ENCODE measurements at places on chromosomes 2 and 18. TPM values are rescaled to one million over a fixed set of nuclear protein-coding genes. Genes with fewer than 3 reads are reported as not detected.
A peak's percentile ranks its signal among the peaks of the same experiment; 100 is the strongest.

DNA sequence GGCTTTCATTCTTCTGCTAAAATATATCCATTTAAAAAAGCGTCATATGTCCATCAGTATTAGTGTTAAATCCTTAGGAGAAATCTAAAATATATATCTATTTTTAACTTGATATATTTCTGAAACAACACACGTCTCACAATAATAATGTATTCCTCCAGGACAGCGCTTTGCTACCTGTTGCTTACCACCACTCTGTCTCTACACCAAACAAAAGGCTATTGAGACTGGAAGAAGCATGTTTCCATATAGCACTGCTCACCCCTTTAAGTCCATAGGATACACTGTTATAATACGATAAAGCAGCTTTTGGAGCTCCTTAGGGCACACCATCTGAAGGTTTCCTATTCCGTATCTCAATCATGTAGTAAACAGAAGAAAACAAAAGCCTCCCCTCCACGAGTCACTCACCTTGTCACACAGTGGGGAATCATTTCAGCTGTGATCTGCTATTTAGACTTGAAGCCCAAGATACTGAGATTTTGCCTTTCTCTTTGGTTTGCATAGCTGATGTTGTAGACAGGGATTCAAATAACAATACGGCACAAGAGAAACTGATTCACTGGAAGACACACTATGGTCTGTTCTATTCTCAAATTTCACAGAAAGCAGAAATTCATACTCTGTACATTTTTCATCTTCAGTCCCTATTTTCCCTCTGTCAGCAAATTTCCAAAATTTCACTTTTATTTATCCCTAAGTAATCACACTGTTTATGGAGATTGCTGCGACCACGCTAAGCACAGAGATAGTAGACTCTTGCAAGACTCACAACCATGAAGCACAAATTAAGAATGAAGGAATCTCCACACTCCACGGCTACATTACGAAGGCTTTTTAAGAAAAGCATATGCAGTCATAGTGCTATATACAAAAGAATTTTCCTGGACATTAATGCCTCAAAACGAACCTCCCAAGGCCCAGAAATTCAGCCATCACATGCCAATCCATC is 187.1 kb downstream of the TCF4 start:
- H3K36me3 ChIP-seq, result no peaks in the 10 kb centered on the region
- no peak overlapping the region for H3K27ac ChIP-seq

- no peak overlapping the region for H3K4me3 ChIP-seq
- peaks cover 7% of the 10 kb centered on the region for H3K27me3 ChIP-seq
- H3K36me3 ChIP-seq, result no peaks in the 10 kb centered on the region
- no peak for DNase-seq
- H3K27ac ChIP-seq, result no peak overlapping the region
Observed at GRCh38 chr2:101124643-101125366, 26.4 kb downstream of the TBC1D8 start.

- DNase-seq, result no peak
- H3K27me3 ChIP-seq, result no peaks in the 10 kb centered on the region
- H3K4me3 ChIP-seq, result no peak overlapping the region
- H3K4me1 ChIP-seq, result peaks cover 22% of the 10 kb centered on the region
- no peaks in the 10 kb centered on the region for H3K36me3 ChIP-seq
Observed at GRCh38 chr2:229927817-229928321, 5.6 kb downstream of the FBXO36 start.

GRCh38 chr2:29480426-29480825 is 365.2 kb downstream of the CLIP4 start:
- no peak overlapping the region for H3K27ac ChIP-seq
- no peaks in the 10 kb centered on the region for H3K4me1 ChIP-seq
- no peak overlapping the region for H3K4me3 ChIP-seq
- peaks cover 14% of the 10 kb centered on the region for H3K27me3 ChIP-seq

DNA sequence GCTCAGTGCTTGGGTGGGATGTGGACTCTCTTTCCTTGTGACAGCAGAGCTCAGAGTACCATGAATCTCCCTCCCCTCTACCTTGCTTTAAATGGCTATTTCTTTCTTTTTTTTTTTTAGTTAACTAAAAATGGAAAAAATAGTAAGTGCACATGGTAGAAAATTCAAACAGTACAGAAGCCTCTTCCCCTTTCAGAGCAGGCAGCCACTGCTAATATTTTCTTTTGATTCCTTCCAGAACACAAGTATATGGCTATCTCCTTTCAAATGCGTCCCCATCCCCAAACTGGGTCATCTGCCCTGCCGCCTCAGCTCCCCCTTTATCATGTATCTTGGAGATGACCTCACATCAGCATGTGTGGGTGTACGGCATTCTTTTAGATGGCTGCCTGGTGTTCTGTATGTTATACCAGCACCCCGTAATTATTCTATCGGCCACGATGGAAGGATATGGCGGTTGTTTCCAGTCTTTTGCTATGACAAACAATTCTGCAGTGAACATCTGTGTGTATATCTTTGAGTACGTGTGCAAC is 70.5 kb upstream of the DLX2 start:
- H3K4me1 ChIP-seq, result peaks cover 10% of the 10 kb centered on the region
- H3K27me3 ChIP-seq, result peaks cover 34% of the 10 kb centered on the region
- no peak for DNase-seq

DNA sequence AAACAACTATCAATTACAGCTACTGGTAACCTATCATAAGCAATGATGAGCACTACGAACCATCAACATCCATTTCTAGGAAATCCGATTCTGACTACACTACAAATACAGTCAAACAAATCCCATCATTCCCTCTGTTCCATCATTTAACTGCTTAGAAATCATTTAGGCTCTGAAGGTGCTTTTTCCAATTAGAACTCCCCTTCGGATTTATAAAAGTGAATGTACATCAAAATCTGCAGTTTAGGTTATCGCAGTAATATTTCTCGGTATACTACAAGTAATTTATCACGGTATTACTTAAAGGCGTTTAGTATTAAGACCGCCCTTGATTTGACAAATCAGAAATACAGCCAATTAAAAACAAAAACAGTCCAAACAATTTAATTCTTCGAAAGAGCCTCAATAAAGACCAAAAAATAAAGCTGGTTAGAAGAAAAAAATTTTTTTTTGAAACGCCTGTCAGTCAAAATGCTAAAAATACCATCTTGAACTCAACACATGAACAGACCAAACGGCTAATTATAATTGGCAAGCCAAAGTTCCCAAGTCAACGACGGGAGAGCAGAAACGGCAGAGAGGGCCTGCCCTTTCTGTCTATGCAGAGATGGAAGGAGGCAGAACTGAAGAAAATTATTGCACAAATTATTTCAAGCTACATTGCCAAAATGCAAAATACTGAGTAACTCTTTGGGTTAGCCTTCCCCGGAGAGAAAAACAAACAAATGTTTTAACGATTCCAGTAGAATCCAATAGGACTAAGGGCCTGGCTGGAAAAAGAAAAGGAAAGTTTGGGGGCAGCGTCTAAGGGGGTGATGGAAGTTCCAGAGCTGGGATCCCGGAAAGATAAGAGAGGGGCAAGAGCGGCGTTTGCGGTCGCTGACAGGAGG is 1.2 kb downstream of the VPS54 start:
- peak overlapping the region; percentile 96 for H3K27ac ChIP-seq
- H3K27me3 ChIP-seq, result no peaks in the 10 kb centered on the region
- H3K36me3 ChIP-seq, result peaks cover 15% of the 10 kb centered on the region
- H3K4me1 ChIP-seq, result peaks cover 42% of the 10 kb centered on the region
- DNase-seq, result no peak
- H3K4me3 ChIP-seq, result peak overlapping the region; percentile 98

DNA sequence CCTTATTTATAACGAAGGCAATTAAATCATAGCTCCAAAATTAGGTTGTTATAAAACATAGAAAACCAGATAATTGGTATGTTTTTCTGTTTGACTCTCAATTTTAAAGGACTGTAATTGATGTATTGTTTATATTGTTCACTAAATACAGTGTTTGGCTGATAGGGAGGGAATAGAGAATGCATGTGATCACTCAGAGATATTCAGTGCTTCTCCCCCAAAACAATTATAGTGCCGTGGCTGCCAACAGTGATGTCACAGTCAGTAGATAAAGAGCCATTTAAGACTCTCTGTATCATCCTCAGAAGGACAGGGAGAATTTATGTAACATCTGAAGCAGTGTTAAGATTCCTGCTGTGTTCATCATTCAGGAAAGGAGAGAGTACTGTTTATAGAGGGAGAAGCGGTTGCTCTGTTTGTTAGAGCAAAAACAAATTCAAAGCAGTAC is 69.6 kb downstream of the PHLPP1 start:
- no peak for DNase-seq
- H3K27me3 ChIP-seq, result peaks cover 2% of the 10 kb centered on the region
- peaks cover 27% of the 10 kb centered on the region for H3K4me1 ChIP-seq

- H3K27ac ChIP-seq, result no peak overlapping the region
- no peaks in the 10 kb centered on the region for H3K4me1 ChIP-seq
- no peak overlapping the region for H3K4me3 ChIP-seq
- no peaks in the 10 kb centered on the region for H3K36me3 ChIP-seq
- no peak for DNase-seq
- H3K27me3 ChIP-seq, result no peaks in the 10 kb centered on the region
Observed at GRCh38 chr2:28665041-28665704, 86.5 kb upstream of the PPP1CB start.

DNA sequence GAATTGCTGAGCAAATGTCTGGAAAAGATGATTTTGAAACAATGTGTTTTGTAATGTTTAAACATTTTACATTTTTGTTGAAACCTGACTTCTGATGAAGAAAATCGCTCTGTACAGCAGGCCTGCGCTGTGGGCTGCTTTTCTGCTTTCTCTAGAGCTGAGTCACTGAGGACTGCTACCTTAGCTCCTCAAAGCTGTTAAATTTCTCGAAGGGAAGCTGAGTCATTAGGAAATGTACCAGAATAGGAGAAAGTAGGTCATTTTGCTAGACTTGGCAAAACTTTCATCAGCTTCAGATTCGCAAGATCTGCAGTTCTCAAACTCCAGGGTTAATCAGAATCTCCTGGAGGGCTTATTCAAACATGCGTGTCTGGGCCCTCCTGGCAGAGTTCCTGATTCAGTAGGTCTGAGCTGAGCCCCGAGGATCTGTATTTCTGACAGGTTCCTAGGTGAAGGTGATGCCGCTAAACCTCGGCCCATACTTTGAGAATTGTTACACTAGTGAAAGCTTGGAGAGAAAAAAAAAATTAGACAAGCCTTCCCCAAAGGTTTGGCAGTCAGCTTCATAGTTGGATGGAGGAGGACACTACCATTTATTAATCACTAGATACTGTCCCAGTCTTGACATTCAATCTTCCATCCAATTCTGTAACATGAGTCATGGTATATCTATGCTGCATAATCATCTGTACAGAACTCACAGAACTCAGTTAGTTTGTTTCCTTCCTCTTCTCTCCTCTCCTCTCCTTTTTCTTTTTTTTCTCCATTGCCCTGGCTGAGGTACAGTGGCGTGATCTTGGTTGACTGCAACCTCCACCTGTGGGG is 297.6 kb downstream of the PARD3B start:
- H3K4me1 ChIP-seq, result peaks cover 22% of the 10 kb centered on the region
- no peak overlapping the region for H3K4me3 ChIP-seq
- no peaks in the 10 kb centered on the region for H3K36me3 ChIP-seq
- peaks cover 34% of the 10 kb centered on the region for H3K27me3 ChIP-seq

- H3K27me3 ChIP-seq, result peaks cover 36% of the 10 kb centered on the region
- H3K36me3 ChIP-seq, result no peaks in the 10 kb centered on the region
- H3K4me3 ChIP-seq, result no peak overlapping the region
- no peak overlapping the region for H3K27ac ChIP-seq
- DNase-seq, result no peak
Observed at GRCh38 chr2:111019381-111019780, 101.3 kb upstream of the BCL2L11 start.

DNA sequence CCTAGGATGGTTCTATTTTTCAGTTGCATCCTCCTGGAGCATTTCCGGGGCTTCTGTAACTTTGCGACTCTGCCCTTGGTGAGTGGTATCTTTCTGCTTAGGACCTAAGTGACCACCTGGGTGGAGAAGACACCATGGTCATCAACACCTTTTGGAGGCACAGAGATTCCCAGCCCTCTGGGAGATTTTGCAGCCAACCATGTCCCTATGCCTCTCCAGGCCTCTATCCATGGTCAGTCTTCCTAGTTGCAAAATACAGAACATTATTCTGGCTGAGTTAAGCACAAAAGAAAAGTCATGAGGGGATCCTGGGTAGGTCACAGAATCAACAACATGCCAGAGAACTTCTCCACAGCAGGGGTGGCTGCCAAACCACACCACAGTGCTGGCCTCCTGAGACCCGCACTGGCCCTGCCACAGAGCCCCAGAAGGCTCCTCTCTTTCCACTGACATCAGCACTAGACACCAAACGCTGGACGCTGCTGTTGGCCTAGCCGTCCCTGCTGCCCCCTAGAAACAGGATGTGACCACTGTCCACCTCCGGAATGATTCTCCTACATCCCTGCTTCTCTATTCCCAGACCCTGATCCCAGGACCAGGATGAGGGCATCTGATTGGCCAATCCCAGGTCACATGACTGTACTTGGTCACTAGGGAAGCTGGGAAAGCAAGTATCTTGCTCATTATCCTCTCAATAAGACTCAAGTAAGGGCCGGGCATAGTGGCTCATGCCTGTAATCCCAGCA is 47.7 kb downstream of the SMAD7 start:
- H3K27ac ChIP-seq, result no peak overlapping the region
- no peak for DNase-seq
- H3K4me1 ChIP-seq, result peaks cover 8% of the 10 kb centered on the region
- H3K27me3 ChIP-seq, result peaks cover 7% of the 10 kb centered on the region
- no peak overlapping the region for H3K4me3 ChIP-seq

DNA sequence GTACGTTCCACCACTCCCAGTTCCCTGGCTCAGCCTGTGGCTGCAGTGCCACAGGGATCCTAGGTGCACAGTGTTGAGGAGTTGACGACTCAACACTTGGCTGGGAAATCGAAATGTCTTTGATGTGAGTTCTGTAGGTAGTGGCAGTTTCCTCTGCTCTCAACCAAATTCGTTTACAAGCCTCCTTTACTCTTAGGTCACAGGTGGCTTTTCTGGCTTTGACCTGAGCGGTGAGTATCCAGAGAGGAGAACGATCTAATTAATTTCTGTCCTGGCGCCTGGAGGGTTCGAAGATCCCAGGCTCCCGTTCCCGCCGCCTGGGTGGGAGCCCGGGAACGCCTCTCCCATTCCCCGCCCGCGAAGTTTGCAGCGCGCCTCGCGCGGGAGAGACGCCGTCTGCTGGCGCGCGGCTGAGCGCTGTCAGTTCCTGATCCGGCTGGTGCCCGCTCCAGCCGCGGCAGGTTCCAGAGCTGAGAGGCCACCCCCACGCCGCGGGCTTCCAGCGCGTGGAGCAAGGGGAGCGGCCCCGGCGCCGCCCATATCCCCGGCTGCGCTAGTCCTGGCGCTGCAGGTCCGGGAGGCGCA is at the start of gene LAMA3:
TSS of gene LAMA3 (plus strand) at position 423 of the 585 bp plus-strand sequence. CDS start 231 bp downstream, outside the sequence.
- no peak within 1 kb of the TSS for H3K27ac ChIP-seq
- H3K4me3 ChIP-seq, result peak within 1 kb of the TSS; percentile 37
- H3K27me3 ChIP-seq, result peaks cover 57% of the 10 kb centered on the region
- peaks cover 9% of the 10 kb centered on the region for H3K4me1 ChIP-seq

The EVX2 gene
- not detected for total RNA-seq

The ABHD1 gene
- 0.13 TPM for total RNA-seq

The OTOF gene
- total RNA-seq, result 22.2 TPM

The FHOD3 gene
- total RNA-seq, result not detected

The TMX3 gene
- total RNA-seq, result 55.9 TPM

The CFC1 gene
- total RNA-seq, result not detected

The MMADHC gene
- total RNA-seq, result 112 TPM

The TFPI gene
- not detected for total RNA-seq

The FTCDNL1 gene
- 0.86 TPM for total RNA-seq

The ZSWIM2 gene
- not detected for total RNA-seq

The CTAGE1 gene
- not detected for total RNA-seq

The MYO7B gene
- 0.13 TPM for total RNA-seq

The CD207 gene
- total RNA-seq, result not detected

The G6PC2 gene
- not detected for total RNA-seq

The SRD5A2 gene
- not detected for total RNA-seq

The ABI2 gene
- 30.6 TPM for total RNA-seq
